Germinal center (tissue), 1 donor: ENCODE measurements at places on chromosomes 2 and 18.

DNA sequence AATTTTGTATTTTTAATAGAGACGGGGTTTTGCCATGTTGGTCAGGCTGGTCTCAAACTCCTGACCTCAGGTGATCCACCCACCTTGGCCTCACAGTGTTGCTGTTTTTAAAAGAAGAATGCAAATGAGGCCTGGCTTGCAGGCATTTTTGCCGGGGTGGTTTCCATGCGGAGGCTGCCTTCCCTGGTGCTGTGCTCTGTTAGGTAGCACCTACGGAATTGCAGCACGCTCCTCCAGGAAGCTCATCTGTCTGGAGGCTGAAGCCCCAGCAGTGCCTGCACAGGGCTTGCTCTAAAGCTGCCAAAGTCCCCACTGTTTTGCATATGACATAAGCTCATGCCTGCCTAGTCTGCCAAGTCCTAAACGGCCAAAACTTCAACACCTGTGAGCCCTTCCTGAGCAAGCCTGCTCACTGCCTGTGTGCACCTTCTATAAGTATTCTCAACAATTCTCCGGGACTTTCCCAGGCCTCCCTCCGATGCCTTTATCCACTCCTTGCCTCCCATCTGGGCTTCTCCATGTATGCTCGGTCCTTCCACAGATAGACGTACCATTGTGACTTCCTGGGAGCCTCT lies 551.3 kb upstream of the RAB6C start:
- no peak for DNase-seq

- no peak for DNase-seq
Observed at GRCh38 chr18:23682472-23682871, 6.8 kb upstream of the LAMA3 start.

- no peak for DNase-seq
Observed at GRCh38 chr2:190979906-190980629, 33.9 kb downstream of the STAT1 start.

DNA sequence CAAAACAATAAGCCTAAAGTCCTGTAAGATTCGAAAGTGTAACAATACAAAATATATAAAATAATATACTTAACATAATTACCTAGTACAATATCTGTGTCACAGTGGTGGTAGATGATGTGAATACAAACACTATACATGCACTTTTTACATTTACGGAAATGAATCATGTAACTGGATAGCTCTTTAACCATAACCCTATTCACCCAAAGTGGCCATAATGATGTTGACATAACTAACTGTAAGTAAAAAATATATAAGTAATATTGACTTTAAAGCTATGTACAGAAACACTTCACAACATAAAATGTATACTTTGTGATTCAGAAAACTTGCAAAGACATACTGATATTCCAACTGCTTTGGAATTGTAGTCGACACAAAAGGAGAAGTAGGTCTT lies 616.9 kb upstream of the SLC8A1 start:
- DNase-seq = no peak

DNA sequence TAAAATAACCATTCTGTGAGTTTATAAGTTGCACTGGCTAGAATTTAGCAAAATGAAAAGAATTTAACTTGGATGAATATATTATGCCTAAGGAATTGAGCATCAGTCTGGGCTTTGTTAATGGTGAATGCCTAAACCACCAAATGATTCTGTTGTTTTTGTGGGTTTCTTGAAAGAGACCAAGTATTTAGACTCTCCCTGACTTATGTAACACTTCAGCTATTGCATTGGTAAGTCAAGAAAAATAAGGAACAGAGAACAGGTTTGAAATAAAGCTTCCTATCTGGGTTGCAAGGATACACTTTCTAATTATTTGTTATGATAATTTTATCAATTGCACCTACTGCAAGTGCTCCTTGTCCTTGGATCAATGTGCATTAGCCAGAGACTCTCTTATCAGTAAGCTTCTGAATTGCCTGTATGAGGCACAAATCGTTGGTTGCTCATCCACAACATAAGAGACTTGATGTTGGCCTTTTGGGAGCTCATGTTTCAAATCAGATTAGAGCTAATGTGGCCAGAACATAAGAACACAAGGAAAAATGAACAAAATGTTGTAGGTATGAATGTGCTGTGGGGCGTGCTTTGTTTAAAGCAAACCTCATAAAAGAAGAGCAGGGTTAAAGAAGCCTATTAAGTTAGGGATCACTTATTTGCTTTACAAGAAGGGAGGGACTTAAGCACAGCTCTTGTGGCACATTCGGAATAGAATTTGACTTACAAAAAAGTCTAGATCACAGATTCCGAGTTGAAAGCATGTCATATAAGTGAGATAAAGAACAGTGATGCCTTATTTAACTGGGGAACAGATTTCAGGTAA lies 37.2 kb downstream of the PRKCE start:
- no peak for DNase-seq

DNA sequence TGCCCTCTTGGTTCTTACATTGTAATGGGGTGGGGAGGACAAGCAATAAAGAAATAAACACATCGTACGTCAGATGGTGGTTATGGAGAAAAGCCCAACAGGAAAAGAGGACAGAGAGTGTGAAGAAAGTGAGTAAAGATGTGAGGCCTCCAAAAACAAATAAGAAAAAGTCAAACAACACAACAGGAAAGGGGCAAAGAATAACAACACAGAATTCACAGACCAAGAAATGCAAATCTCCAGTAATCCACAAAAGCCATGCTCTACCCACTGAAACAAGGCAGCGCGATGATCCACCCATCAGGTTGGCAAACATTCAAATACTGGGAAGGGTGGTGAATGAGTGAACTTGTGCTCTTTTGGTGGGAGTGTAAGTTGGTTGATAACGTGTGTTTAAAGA lies 16.7 kb upstream of the DUSP2 start:
- no peak for DNase-seq

GRCh38 chr2:133439565-133439920 lies 128.7 kb downstream of the NCKAP5 start:
- DNase-seq = no peak

DNA sequence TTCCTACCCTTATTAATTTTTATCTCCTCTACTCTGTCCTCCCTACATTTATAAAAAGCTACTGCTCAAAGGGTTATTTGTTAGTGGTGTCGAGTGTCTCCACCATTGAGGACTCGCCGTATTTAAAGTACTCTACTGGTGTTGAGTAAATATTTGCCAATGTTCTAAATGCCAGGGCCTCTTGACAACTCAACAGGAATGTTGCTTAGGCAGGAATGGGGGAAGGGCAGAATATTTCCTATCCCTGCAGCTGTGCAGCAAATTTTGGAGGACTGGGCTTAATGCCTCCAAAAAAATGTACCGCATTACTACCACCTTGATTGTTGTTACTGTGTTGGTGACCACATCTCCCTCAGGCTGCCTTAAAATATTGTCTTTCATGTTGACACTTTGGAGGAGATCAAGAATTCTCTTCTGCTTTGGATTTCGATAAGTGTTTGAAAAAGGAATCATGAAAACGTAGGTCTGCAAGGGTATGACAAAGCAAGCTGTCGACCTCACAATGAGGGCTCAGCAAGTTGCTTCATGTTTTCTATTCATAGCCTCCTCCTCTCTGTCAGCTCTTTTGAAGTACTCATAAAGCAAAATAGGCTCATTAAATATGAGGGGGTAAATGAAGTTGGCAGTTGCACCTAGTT lies 84.3 kb downstream of the EFEMP1 start:
- no peak for DNase-seq

GRCh38 chr2:86035883-86036668 lies 69.6 kb downstream of the POLR1A start:
- DNase-seq = peak; percentile 77

DNA sequence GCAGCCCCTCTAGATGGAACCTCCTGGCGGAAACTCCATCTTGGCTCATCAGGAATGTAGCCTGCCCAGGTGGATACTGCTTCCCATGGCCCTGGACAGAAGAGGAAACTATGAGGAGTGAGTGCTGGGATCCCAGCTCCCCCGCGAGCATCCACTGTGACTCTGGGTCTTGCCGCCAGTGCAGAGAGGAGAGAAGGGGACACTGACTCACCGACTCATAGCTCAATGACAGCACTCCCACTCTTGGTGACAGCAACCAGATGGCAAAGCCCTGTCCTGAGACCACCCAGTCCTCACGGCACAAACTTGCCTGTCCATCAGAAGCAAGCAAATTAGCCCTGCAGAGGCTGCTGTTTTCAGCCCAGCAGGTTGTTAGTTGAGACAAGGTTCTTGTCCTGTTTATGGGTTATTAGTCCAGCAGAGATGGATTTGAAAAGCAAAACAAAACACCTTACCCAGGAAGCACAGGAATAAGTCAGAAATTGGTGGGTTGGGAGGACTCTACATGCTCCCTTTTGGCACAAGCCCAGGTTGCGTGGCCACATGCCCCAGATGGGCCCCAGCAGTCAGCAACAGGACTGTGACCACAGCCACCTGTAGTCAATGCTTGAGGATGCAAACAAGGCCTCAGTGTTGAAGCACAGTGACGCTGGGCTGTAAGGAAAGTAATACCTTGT lies 111.5 kb upstream of the GLI2 start:
- DNase-seq = no peak

DNA sequence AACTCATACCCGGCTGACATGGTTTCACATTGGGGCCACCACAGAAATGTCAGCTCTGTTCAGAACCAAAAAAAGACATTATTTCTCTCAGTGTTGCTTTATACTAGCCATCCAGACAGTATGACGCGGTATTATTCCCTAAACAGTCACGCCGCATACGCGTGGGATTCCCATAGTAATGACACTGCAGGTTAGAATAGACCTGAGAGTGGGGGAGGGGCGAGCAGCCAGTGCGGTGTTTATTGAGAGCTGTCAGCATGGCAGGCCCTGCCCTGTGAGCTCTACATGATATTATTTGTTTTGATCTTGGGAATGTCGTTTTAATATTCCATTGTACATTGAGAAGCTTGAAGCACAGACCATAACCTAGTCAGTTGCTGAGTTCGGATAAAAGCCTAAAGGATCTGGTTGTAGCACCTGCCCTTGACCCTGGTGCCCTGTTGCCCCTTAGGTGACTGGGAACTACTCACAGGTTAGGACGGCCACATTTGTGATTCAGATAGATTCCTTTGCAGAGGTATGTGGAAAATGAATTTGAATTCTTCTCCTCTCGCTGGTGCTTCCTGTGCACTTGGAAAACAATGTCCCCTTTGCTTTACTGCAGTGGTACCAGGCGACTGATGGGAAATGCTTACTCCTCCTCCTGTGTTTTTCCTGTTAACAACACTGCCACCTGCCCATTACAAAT lies 150.1 kb downstream of the ARHGAP28 start:
- no peak for DNase-seq

GRCh38 chr2:219215871-219216534 lies 2.8 kb downstream of the ABCB6 start:
- no peak for DNase-seq

- no peak for DNase-seq
Observed at GRCh38 chr2:96831679-96832078, 12.1 kb downstream of the ANKRD23 start.

- DNase-seq = no peak
Observed at GRCh38 chr2:144452169-144452988, 67.5 kb downstream of the ZEB2 start.

GRCh38 chr2:88746929-88747490 lies 55.5 kb downstream of the RPIA start:
- no peak for DNase-seq

DNA sequence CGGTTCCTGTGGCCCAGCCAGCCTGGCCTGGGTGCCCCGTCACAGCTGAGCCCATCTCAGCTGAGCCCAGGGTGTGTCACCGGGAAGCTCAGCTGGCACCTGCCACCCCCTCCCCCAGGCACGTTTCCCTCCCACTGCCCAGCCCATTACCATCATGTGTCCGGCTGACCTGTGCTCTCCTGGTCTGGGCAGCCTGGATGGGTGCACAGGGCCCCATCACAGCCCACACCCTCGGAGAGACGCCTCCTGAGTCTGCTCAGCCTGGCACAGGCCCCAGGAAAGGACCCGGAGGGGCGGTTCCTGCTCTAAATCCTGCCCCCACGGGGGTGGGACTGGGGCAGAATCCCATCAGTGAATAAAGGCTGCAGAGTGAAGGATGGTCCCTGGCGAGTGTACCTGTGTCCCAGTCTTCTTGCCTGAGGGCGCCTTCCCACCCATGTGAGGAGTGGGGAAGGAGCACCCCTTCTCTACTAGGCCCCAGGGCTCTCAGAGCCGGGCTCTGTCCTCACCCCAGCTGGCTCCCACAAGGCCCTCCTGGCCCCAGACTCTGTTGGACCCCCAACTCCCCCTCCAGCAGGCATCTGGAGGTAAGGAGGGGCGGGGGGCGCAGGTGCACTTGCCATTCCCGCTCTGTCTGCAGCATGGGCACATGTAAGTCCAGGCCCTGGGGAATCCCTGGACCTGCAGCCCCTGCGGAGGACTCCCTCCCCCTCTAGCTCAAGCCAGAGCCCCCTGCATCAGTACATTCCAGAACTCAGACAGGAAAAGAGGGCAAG lies 21.2 kb downstream of the GPC1 start:
- no peak for DNase-seq

- DNase-seq = no peak
Observed at GRCh38 chr2:18432999-18433398, 127.5 kb downstream of the RDH14 start.

DNA sequence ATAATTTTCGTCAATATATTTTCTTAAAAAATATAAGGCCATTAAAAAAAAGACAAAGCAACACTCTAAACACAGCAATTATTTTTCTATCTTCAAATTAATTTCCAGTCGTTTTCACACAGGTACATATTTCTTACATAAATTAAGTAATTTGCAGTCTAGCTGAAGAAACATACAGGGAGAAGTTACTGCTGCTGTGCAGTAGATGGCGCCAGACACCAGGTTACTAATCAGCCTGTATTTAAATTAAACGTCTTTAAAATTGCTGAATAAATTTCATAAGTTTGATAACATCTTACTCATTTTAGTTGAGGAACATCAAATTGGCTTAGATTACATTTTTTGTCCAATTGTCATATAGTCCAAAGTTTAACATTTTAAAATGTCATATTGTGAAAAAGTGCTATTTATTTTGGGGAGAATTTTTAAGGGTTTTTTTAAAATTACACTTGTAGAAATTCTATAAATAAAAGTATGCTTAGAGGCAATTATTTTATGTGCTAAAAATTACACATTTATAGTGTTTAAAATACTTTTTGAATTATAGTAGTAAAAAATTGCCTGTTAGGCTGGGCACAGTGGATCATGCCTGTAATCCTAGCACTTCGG lies 88.4 kb downstream of the PMAIP1 start:
- DNase-seq = peak; percentile 55

GRCh38 chr2:85369500-85369899 lies 14.9 kb downstream of the ELMOD3 start:
- no peak for DNase-seq

DNA sequence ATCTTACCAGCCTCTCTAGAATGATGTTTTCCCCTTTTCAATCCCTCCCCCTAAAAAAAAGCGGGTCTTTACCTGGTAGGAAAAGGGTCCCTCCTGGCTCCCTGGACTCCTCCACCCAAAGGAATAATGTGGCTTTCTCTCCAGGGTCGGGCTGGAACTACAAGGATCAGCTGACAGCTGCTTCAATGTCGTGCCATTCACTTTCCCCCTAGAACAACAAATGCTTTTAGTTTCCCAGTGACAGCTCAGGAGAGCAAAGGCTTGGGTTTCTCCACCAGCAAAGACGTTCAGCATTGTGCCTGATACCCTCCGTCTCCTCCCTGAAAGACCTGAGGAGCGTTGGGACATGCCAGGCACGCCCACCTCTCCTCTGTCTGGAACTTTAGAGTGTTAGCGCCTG lies 173.8 kb upstream of the SIX3 start:
- no peak for DNase-seq
